ENCODE measurements at places on chromosomes 4 and X.

DNA sequence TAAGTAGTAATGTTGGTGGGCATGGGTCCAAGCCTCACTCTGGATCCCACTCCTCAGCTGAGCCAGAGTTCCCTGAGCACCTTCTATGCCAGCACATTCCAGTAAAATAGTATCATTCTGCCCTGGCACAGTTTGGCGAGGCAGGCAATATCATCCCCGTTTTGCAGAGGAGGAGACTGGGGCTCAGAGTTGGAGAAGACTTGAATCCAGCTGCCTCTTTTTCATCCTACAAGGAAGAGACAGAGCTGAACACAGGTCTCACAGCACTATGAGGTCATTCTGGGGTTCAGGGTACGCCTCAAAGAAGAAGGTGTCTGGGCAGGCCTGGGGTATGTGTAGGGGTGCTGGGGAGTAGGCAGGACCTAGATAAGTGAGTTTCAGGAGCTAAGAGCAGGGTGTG is 103.9 kb upstream of the STX18 start:
- no peak for DNase-seq

- no peak for DNase-seq
Observed at GRCh38 chrX:133702230-133702629, 283.2 kb downstream of the GPC3 start.

GRCh38 chr4:100189820-100190642 is at the start of gene DDIT4L:
TSS of gene DDIT4L (minus strand) at chr4:100190468. CDS start at chr4:100189983, 485 bp downstream.
- peak; percentile 29 for DNase-seq

DNA sequence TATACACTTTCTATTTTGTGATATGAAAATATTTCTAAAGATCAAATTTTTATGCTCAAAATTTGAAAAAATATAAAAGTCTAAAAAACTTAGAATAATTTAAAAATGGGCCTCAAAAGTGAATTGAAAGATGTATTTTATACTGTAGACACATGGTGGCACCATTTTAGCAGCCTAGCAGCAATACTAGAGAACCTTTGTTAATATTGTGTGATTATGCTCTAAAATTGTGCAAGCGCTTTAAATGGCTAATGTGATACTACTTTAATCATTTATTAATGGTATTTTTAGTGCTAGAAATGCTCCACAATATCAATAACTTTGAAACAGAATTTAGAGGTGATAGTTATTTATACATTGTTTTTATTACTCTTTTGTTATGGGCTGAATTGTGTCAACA is 3.7 kb upstream of the GUF1 start:
- no peak for DNase-seq

GRCh38 chr4:107600983-107601382 is 119.1 kb downstream of the PAPSS1 start:
- DNase-seq = no peak

GRCh38 chr4:177489471-177490246 is 47.4 kb upstream of the AGA start:
- DNase-seq = no peak

GRCh38 chrX:25503826-25504225 is 488.1 kb upstream of the ARX start:
- no peak for DNase-seq

GRCh38 chr4:102554992-102555391 is 53.8 kb downstream of the NFKB1 start:
- no peak for DNase-seq

DNA sequence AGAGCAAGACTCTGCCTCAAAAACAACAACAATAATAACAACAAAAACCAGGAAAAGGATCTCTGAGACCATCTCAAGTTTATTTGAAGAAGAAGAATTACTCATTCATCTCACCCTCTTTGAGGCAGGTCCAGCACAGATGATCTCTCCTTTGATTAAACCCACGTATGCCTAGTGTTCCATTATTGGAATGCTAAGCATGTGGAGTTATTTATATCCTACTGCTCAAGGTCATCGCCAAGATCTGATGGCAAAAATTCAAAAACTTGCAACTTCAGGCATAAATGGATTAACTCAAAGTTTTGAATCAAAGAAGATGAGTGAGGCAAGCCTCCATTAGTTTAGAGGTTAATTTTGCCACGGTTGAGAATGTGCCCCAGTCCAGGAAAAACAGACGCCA is 184.2 kb downstream of the DHRSX start:
- no peak for DNase-seq

DNA sequence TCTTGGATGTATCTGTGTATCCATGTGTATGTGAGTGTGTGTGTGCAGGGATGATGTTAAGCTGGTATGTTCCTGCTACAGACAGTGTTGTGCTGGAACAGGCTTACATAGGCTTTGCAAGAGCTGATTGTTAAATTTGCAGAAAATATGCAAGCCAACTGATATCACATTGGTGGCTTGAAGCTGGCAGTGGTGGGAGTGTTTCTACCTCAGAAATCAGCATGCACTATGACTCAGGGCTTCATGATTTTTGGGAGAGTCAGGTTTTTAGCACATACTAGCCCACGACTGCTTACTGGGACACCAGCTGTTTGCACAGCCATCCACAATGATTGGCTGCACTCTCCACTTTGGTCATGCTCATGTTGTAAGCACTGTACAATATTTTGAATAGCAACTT is 261.8 kb downstream of the DHX15 start:
- DNase-seq = no peak

GRCh38 chrX:9122519-9123245 is 88.8 kb upstream of the FAM9B start:
- no peak for DNase-seq

GRCh38 chr4:165864271-165864670 is 8.8 kb upstream of the TLL1 start:
- peak; percentile 29 for DNase-seq

GRCh38 chrX:137227151-137227550 is 193.4 kb upstream of the GPR101 start:
- no peak for DNase-seq

- no peak for DNase-seq
Observed at GRCh38 chrX:70034646-70035045, 15.1 kb downstream of the AWAT2 start.

DNA sequence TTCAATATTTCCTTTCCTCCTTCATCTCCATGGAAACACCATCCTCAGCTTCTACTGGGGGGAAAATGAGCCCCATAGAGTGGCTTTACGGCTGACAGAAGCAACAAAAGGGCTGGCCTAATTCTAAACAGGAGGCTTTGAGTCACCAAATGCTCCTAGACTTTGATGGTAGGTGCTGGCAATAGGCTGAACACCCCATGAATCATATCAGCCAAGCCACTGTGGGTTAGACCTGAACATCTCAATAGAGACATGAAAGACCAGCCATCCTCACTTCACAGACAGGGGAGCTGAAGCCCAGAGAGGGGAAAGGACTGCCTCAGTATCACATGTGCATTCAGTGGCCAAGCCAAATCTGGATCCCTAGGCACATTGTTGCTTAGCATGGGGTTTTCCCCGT is 107.6 kb downstream of the AMER1 start:
- no peak for DNase-seq

- peak; percentile 60 for DNase-seq
Observed at GRCh38 chr4:110586131-110586850, 36.6 kb downstream of the PITX2 start.

GRCh38 chrX:55098691-55099090 is 9.9 kb downstream of the PAGE2 start:
- DNase-seq = no peak

DNA sequence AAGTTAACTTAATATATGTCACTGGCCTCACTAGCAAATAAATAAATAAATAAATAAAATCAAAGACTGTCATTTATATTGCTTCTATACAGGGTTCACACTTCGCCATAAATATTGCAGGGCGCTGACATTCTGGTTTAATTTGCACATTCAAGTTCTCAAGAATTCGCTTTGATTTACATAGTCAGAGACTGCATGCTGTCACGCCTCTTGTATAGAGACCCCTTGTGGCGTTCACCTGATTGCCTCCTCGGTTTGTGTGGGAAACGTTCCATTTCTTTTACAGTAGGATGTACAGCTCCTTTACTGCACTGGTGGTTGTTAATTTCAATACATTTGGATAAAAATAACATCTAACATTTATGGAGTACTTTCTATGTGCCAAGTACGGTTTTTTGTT is 71.3 kb upstream of the ADGRG2 start:
- DNase-seq = peak; percentile 2

- DNase-seq = no peak
Observed at GRCh38 chr4:20126906-20127305, 124.8 kb upstream of the SLIT2 start.

DNA sequence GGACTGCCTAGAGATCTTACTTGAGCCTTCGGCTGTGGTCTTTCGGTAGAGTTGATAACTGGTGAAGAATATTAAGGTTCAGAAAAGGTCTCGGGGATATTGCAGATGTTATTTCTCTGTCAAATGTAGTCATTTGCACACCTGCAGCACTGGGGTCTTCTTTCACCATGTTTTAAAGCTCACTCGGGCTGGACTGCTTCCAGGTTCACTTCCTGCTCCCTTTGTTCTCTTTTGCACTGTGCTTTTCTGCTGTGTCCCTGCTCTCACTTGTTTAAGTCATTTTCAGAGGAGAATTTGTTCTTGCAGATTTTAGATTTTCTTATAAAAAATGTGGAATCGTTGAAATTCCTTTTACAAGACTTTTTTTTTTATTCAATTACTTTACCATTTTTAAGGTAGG is 68.5 kb downstream of the BMPR1B start:
- DNase-seq = no peak

DNA sequence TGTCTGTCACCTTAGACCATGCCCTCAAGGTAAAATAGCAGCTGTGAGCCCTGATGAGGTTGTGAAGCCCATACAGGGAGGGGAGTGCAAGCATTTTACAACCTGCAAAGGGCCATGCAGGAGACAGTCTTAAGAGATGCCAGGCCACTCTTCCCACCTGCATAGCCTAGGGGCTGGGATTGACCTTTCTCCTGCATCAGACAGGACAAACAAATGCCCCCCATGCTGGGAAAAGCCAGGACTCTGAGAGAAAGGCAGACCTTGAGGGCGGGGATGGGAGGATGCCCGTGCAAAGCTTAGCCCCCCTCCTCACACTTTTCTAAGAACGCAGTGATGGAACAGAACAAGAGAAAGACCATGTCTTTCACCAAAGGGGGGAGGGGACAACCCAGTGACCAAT is 137.9 kb upstream of the MAMLD1 start:
- no peak for DNase-seq

DNA sequence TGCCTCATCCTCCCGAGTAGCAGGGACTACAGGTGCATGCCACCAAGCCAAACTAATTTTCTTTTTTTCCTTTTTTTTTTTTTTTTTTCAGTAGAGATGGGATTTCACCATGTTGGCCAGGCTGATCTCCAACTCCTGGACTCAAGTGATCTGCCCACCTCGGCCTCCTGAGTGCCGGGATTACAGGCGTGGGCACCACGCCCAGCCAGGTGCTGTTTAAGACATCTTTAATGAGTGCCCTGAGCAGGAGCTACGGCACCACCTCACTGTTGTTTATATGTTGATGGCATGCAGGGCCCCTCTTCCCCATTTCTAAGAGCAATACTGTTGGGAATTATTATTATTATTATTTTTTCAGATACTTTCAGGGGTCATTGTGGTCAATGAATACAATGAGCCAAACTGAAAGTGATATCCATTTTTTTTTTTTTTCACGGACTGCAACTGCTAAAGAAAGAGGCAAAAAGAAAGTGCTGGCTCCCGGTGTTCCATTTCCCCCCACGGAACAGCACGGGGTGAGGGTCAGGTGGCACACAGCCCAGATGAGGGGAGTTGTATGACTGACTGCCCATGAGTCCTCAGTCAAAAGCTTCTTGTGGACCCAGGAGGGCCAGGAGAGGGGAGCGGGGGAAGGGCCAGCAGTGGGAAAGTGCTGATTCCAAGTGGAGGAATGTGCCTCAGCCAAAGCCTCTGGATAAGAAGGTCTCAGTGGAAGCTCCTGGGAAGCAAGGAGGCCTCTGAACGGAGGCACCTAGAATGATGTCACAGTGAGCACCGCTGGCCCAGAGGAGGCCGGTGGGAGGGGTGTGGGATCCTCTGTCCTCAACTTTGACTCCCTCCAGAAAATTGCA is 101.8 kb upstream of the HPF1 start:
- no peak for DNase-seq

- DNase-seq = no peak
Observed at GRCh38 chr4:135123632-135124031, 922.0 kb upstream of the PABPC4L start.

- no peak for DNase-seq
Observed at GRCh38 chr4:74896595-74896994, 36.3 kb upstream of the PARM1 start.

GRCh38 chrX:103464072-103464773 is 55.1 kb downstream of the RAB40A start:
- DNase-seq = peak; percentile 55

- DNase-seq = no peak
Observed at GRCh38 chr4:165766018-165766417, 107.0 kb upstream of the TLL1 start.

- no peak for DNase-seq
Observed at GRCh38 chr4:119151161-119151560, 15.5 kb downstream of the MYOZ2 start.

- DNase-seq = no peak
Observed at GRCh38 chr4:8585721-8586212, 5.6 kb downstream of the GPR78 start.

DNA sequence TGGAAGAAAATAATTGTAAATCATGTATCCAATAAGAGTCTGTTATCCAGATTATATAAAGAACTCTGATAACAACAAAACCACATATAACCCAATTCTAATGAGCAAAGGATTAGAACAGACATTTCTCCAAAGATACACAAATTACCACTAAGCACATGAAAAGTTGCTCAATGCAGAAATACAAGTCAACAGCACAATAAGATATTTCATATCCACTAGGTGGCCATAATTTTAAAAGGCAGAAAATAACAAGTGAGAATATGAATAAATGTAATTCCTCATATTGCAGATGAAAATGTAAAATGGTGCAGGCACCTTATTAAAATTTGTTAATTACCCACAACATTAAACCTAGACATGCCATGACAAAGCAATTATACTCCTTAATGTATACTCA is 73.9 kb upstream of the ZCCHC13 start:
- DNase-seq = no peak

DNA sequence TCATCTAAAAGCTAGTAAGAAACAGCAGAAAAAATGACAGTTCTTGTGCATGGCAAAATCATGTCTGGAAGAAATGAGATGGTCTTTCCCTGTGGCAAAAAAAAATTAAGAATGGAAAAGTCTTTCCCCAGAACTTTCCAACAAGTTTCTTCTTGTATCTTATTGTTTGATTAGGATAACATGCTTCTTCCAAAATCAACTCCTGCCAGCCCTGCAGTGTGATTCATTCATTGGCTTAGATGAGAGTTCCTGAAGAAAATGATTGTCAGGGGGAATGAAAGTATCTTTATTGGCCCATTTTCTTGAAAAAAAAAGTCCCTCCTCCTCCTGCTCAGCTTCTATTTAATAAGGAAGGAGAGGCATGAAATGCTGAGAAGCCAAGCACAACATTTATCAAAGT is 407.7 kb downstream of the ARAP2 start:
- no peak for DNase-seq
